ENCODE measurements at places on chromosomes 4 and X. TPM values are rescaled to one million over a fixed set of nuclear protein-coding genes. Genes with fewer than 3 reads are reported as not detected.

Gene LINC00632
- polyA plus RNA-seq: 36.7 TPM

Gene GPR82
- 0.13 TPM for polyA plus RNA-seq

Gene NLGN3
- 0.34 TPM for polyA plus RNA-seq

Gene CT45A10
- polyA plus RNA-seq: not detected

Gene SPANXB1
- polyA plus RNA-seq: not detected

Gene DNAAF6
- polyA plus RNA-seq: not detected

Gene TMEM156
- not detected for polyA plus RNA-seq

Gene MAGEA1
- not detected for polyA plus RNA-seq

Gene LIMCH1
- polyA plus RNA-seq: 22.2 TPM

Gene HPSE
- 1.5 TPM for polyA plus RNA-seq

Gene GABRG1
- not detected for polyA plus RNA-seq

Gene SLC10A7
- polyA plus RNA-seq: 4.5 TPM

Gene C4orf51
- polyA plus RNA-seq: not detected

Gene FHIP1A
- not detected for polyA plus RNA-seq

Gene NKX3-2
- polyA plus RNA-seq: not detected

DNA sequence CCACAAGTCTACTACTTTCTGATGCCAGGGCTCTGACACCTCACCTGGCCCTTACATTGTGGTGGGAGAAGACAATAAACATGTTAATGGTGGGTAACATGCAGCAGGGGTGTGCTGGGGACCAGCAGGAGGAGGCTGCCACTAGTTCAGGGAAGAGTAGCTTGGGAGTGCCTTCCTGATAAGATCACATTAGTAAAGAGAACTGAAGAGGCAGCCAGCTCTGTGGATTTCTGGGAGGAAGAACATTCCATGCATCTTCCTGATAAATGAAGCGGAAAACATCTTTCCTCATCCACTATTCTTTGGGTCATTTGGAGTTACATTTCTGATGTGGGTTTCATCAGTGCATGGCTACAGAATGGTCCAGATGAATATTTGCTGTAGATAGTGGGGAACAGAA, 9.0 kb downstream of the RNF150 start:
- DNase-seq: no peak

DNA sequence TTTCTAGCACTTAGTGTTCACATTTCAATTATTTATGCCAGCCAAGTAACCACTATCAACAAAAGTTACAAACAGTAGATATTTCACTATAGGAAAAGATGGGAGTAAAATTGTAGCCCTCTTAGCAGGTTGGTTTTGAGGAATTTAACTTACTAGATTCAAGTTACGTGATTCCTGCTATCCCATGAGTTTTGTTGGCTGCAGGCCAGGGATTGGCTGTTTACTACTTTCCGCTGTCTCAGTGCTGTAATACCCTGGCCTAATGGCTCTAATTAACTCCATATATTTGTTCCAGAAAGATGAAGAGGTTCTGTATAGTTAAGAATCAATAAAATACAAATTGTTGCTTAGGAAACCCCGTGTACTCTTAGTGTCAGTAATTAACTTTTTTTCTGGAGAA, 55.5 kb upstream of the MAGED1 start:
- peak; percentile 50 for DNase-seq

DNA sequence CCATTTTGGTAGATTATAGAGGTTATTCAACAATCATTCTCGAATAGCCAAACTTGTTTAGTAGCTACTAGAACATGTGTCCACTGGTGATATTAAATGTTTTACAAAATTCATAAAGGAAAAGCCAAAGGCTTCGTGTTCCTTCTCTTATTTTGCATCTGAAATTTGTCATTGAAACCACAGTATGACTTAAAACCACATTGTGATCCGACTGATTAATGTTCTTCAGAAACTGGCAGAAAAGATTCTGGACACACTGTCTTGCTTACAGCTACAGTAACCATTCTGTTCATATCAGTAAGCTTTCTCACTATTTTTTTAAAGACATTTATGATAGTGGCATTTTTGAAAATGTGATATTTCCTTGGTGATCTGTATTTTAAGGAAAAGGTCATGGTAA, 2.6 kb upstream of the SMARCA1 start:
- DNase-seq: no peak

- DNase-seq: no peak
Observed at GRCh38 chr4:158010361-158010760, 162.5 kb downstream of the GASK1B start.

- DNase-seq: no peak
Observed at GRCh38 chr4:56370377-56370776, 16.9 kb downstream of the AASDH start.

- DNase-seq: no peak
Observed at GRCh38 chr4:158346576-158346975, 136.3 kb downstream of the TMEM144 start.

DNA sequence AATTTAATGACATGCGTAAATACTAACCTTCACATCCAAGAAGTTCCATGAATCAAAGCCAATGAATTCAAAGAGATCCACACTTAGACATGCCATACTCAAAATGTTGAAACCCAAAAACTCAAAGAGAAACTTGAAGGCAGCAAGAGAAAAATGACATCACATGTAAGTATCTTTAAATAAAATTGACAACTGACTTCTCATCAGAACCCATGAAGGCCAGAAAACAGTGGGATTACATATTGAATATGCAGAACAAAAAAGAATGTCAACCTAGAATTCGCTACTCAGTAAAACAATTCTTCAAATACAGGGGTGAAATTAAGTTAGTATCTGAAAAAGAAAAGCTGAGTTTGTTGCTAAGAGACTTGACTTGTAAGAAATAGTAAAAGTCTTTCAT, 953.9 kb upstream of the HS3ST1 start:
- DNase-seq: no peak

DNA sequence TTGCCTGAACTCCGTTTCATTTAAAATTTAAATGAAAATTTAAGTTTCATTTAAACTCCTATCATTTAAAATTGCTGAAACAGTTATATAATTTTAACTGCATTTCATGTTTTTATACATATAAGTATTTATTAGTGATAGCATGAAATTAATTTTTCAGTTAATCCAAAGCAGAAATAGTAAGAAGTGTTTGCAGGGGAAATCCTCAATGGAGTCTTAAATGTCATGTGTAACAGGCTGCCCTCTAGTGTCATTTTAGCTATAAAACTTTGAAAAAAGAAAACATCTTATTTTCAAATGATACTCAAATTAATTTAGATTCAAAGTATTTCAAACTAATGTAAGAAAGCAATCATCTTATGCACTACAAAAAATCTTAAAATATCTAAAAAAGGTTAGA, 27.2 kb downstream of the TAPT1 start:
- peak; percentile 60 for DNase-seq

DNA sequence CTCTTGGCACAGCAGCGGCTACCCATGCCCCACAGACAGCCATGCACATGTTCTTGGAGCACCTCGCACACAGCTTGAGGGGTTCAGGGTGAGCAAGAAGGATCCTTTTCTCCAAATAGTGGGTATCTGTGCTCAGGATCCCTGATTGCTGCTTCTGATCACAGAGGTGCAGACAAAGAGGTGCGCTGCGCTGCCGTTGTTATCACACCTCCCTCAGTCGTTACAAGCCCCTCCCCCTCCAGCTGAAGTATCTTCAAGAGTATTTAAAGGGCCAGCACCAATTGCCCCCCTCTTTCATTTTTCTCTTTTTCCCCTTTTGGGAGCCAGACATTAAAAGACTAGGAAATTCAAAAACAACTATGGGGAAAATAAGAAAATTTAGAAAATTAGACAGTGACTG, 44.3 kb downstream of the NELFA start:
- DNase-seq: no peak

GRCh38 chr4:185576962-185577950, 41.9 kb upstream of the PDLIM3 start:
- no peak for DNase-seq

DNA sequence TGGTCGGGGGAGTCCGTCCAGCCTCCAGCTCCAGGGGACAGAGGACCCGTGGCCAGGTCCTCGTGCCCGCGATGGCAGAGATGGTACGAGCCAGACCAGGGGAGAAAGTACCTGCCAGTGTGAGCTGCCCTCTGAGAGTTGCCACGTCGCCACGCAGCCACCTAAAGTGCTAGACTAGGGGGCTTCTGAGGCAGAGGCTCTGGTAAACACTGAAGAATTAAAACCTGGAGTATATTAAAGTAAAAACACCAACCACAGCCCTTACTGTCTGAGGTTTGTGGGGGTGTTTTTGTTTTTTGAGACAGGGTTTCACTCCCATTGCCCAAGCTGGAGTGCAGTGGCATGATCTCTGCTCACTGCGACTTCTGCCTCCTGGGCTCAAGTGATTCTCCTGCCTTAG, 60.1 kb upstream of the SORCS2 start:
- DNase-seq: no peak

- no peak for DNase-seq
Observed at GRCh38 chrX:119885554-119886428, 9.9 kb upstream of the AKAP14 start.

DNA sequence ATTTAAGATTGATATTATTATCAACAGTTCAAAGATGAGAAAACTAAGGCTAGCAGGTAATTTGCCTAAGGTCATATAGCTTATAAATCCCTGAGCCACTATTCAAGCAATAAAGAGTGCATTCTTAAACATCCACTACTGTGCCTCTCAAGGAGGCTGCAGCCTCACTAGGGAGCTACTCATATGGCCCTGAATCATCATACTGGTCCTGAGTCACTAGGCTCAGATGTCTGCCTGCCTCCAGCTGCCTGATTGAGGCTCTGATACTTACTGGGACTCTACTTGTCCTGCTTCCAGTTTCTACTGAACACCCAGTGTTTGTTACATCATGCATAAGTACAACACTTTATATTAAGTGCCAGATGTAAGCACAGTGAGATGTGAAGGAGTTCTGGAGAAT, 110.7 kb downstream of the AASDH start:
- peak; percentile 11 for DNase-seq

DNA sequence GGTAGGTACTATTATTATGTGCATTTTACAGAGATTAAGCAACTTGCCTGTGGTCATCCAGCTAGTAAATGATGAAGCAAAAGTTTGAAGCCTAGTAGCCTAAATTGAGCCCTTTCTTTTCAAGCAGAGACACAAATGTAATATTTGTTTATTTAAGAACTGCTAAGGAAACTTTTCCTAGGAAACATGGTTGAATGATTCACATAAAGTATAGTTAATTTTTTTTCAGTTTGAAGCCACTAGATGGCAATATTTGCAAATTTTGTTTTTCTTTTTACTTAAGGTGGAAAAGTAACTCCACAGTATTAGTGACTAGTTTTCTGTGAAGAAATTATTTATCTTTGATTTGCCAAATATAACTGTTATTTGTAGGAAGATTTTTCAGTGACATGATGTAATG, 52.8 kb upstream of the ANKRD17 start:
- DNase-seq: peak; percentile 62

- no peak for DNase-seq
Observed at GRCh38 chrX:31099536-31100090, 27.8 kb upstream of the FTHL17 start.

GRCh38 chr4:3700223-3700622, 66.0 kb upstream of the ADRA2C start:
- no peak for DNase-seq

- no peak for DNase-seq
Observed at GRCh38 chr4:3343358-3343757, 50.5 kb downstream of the RGS12 start.

- no peak for DNase-seq
Observed at GRCh38 chrX:105265093-105265492, 44.6 kb upstream of the TEX13A start.

- peak; percentile 47 for DNase-seq
Observed at GRCh38 chrX:68139791-68140190, 293.5 kb downstream of the OPHN1 start.

GRCh38 chr4:175373031-175373430, 439.0 kb downstream of the GPM6A start:
- DNase-seq: peak; percentile 2

Data from GM23248 (cell line).